ENCODE measurements at places on chromosomes 3 and 15.

GRCh38 chr15:34341381-34342212, 1.3 kb downstream of the NOP10 start:
- DNase-seq: no peak

DNA sequence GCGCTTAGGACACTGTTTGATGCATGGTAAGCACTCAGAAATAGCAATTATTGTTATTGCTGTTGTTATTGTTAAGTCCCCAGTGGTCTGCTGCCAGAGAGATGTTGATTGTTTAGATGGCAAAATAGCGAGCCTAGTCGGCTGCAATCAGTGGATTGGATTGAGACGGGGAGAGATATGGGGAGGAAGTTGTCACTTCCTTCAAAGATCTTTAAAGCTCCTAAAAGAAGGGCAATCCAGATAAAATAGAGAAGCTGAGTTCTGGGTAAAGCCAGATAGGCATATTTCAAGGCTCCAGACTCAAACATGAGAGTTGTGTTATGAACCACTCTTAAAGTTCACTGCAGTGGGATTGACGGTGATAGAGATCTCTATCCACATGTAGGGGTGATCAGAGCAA, 64.5 kb downstream of the RYR3 start:
- DNase-seq: no peak

DNA sequence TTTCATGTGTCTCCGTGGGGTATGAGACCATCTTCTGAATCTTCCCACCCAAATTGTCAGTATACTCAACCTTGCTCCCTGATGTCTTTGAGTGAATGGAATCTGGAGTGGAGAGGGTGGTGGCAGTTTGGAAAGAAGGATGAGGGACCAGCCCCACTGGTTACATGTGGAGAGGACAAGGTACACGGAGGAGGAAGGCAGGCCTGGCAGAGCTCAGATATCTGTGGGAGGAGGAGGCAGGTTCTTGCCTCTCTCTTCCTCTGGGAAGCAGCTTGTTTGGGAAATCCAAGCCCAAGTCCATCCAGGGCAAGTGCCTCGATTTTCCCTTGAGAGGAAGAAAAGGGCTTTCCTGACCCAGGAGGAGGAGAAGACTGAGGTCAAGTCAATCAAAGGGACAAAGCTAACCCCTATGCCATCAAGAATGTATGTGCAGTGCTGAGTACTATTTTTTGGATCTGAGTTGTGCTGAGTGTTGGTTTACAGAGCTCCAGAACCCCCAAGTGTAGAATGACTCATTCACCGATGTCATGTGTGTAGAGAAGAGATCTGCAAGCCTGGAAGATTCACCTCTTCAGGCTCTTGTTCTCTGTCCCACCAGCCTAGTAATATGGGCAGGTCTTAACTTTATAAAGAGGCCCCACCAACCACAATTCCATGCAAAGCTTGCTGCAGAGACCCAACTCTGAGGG, 19.8 kb upstream of the LOXL1 start:
- no peak for DNase-seq

DNA sequence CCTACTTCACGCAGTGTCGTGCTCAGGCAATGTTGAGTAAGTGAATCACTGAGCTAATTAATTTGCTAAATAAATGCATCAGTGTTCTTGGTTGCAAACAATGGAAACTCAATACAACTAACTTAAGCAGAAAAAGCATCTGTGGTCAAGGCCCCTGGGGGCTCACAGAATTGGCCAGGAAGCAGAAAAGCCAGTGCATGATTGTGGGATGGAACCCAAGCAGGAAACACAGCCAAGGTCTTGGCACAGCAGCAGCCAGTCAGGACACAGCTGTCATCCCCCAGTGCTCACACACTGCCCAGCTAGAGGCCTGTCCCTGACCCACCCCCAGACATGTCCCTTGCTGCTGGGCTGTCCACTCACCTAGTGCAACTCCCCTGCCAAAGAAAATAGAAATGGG, 85.9 kb downstream of the AQP9 start:
- DNase-seq: peak; percentile 59

GRCh38 chr15:52805351-52806283, 15.5 kb upstream of the ONECUT1 start:
- DNase-seq: no peak

DNA sequence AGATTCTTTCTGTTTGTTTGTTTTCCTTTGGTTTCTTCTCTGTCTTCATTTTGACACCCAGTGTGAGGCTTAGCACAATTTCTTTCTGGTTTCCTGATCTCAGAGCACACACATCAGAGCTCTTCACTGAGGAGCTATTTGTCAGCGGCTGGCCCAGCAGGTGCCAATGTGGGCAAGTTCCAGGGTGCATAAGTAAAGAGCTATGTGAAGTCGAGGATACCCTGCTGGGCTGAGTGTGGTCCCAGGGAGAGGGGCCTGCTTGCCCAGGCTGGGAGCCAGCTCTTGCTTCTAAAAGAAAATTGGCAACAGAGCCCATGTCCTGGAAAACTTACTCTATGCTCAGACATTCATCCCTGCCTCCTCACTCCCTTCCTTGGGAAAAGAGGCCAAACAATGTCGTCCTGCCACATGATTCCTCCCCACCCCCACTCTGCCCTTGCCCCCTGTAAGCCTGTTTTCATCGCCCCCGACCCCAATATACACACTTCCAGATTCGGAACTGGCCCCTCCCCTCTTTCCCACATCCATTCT, 101.2 kb downstream of the ST8SIA2 start:
- DNase-seq: peak; percentile 37

DNA sequence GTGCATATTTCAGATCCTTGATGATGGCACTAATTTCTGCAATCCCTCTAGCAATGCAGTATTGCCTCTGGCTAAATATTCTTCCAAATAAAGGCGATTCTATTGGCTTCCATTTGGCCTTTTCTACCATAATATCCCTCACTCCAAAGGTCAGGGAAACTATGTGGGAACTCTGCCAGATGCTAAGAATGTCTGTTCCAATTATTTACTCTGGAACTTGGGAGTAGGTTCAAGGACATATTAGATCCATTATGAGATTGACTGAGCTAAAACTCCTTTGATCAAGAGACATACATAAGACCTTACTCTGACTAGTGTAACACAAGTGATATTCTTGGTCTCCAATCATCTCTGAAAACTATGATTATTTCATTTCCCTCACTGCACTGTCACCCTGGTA, 674.5 kb upstream of the NECTIN3 start:
- DNase-seq: no peak

- no peak for DNase-seq
These were observed 200.0 kb upstream of the TOPAZ1 start for GRCh38 chr3:44041726-44042125.

DNA sequence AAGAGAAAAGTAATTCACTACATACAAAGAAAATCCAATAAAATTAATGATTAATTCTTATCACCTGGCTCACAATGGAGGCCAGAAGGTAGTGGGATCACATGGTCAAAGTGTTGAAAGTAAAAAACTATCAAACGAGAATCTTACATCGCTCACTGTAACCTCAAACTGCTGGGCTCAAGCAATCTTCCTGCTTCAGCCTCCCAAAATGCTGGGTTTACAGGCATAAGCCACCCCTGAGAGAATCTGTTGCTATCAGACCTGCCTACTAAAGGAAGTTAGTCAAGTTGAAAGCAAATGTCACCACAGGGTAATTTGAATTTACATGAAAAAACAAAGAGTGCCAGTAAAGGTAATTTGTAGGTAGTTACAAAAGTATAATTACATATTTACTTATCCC, 103.3 kb downstream of the PCCB start:
- no peak for DNase-seq

GRCh38 chr3:127959873-127960272, 44.8 kb downstream of the KBTBD12 start:
- DNase-seq: peak; percentile 52

GRCh38 chr3:36165509-36166290, 214.6 kb upstream of the STAC start:
- DNase-seq: no peak

DNA sequence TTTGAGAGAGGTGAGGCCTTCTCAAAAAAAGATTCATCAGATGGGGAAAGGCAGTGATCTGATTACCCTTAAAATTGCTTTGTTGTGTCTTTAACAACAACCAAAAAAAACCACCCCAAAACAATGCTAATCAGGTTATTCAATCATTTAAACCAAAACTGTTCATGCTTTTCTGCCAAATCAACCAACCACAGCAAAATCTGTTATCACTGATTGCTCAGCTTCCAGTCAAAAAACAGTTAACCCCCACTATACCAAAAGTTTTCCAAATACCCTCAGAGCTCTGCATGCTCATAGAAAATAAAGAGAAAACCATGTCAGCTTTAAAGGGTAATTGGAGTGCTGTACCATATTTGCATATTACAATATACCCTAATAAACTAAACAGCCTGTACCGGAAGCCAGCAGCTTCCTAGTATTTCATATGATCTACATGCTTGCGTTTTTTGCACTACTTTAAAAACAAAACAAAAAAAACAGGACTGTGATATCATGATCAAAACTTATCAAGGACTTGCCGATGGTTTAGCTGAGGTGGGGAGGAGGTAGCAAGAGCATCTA, 22.8 kb downstream of the SATB1 start:
- no peak for DNase-seq

DNA sequence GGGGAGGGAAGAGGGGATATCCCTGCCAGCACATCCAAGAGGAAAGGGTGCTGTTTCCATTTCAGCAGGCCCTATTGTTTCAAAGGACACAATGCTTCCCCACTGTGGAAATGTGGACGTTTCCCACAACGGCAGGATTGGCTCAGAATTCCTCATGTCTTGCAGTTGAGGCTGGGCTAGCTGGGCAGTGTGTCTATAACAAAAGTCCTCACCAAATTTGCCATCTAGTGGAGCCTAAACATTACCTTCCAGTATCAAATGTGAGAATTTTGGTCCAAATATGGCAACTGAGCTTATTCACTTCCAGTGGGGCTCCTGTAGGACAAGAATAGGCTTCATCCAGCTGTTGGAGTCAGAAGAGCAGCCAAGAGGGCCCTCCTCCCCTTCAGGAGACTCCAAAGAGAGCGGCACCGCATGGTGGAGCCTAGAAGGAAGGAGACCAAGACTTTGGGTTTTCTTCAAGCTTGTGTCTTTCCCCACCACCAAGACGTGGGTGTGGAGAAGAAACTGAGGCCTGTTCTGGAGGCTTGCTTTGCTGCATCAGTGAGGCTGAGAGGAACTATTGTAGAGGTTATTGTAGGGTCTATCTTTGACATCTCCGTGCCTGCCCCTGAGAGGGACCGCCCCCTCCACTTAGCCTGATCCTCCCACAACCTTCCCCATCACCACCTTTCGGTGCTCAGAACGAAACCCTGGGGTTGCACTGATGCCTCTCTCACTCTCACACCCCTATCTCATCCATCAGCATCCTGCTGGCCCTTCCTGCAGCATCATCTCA, 45.3 kb upstream of the SLCO2A1 start:
- no peak for DNase-seq

DNA sequence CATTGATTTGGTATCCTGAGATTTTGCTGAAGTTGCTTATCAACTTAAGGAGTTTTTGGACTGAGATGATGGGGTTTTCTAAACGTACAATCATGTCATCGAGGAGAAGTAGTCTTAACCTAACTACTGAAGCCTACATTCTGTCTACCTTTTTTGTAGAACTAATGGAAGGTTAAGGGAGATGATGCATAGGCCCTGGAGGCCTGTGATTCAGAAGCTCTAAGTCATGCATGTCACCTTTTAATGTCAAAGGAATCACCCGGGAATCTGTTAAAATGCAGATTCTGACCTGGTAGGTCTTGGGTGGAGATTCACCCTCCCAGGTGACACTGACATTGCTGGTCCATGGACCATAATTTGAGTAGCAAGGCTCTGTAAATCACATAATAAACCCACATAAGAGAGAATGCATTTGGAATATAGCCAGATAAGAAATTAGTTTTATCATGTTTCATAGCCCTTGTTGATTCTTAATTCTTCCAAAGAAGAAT, 64.9 kb downstream of the GHSR start:
- no peak for DNase-seq

GRCh38 chr3:29090912-29091597, 189.8 kb upstream of the RBMS3 start:
- no peak for DNase-seq

DNA sequence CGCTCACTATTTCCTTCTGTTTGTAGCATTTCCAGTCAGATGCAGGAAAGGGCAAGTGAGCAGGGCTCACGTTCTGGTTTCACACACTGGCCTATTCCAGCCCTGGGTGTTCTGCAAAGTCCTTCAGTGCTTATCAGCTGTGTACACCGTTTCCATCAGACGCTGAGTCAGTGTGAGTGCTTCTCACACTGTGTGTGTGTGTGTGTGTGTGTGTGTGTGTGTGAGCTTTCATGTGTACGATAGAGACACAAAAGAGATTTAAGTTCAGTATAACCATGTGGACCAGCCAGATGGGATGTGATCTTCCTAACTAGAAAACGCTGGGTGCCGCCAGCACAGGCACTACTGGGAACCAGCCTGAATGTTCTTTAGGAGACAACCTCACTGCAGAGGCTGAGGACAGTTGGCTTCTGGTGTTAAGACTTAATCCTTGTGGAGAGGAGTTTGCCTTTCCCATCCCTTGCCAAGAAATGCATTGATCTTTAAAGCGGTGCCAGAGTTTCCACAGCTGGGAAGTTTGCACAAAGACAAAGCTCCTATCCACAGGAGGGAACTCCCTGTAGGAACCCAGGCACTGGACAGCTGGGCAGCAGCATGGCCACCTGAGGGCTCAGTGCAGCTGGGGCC, 3.9 kb upstream of the CHSY1 start:
- DNase-seq: peak; percentile 65

DNA sequence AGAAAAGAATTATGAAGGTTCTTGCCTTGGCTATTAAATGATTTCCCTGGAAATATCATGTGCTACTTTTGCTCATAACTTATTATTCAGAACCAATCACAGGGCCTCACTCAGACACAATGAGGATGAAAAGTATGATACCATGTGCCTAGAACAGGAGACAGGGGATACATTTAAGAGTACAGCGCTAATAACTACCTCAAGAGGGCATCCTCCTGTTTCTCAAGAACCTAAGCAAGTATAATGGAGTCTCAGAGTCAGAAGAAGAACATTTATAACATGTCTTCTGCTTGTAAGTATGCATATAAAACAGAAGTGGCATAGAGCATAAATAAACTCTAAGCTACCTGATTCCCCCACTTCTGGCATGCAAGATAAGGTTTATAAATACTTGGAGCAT, 125.4 kb upstream of the MME start:
- DNase-seq: no peak

DNA sequence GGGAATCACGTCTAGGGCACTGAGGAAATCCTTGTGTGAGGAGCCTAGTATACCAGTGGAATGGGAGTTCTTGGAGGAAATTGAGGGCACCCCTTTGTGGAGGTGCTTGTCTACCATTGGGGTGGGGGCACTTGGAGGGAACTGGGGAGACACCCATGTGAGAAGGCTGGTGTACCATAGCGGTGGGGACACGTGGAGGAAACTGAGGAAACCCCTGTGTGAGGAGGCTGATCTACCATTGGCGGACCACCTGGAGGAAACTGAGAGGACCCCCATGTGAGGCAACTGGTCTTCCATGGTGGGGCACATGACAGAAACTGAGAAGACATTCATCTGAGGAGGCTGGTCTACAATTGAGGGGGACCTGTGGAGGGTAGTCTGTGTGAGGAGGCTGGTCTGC, 164.5 kb downstream of the FBLN2 start:
- no peak for DNase-seq

Data from astrocyte of the hippocampus (primary cell).